Fibroblast of lung (primary cell): ENCODE measurements at places on chromosomes 5 and 9. TPM values are rescaled to one million over a fixed set of nuclear protein-coding genes. Genes with fewer than 3 reads are reported as not detected.

Gene LHX3
- total RNA-seq, result not detected in 2 replicates

Gene DENND4C
- 74.2 and 87.0 TPM in 2 replicates for total RNA-seq

Gene CCIN
- total RNA-seq, result 1.0 and 1.3 TPM in 2 replicates

Gene DPM2
- total RNA-seq, result 8.5 and 11.7 TPM in 2 replicates

Gene RASGEF1C
- total RNA-seq, result under 0.01 TPM in 2 replicates

Gene SMIM33
- not detected in 2 replicates for total RNA-seq

Gene GLDC
- 0.51 and 0.83 TPM in 2 replicates for total RNA-seq

Gene HSPA5
- 193 and 339 TPM in 2 replicates for total RNA-seq

Gene CNTNAP3
- total RNA-seq, result under 0.01 TPM in 1 of 2 replicates, not detected in the other

Gene DIMT1
- total RNA-seq, result 20.8 and 26.4 TPM in 2 replicates

Gene TAF1L
- total RNA-seq, result under 0.01 TPM in 2 replicates

Gene SREK1
- 52.4 and 94.5 TPM in 2 replicates for total RNA-seq

Gene CCL27
- total RNA-seq, result 0.26 TPM in 1 of 2 replicates, not detected in the other

Gene PLAC8L1
- total RNA-seq, result not detected in 2 replicates

Gene C5orf22
- total RNA-seq, result 17.2 and 20.0 TPM in 2 replicates

Gene GFRA3
- total RNA-seq, result not detected in 2 replicates

Gene ORM1
- total RNA-seq, result not detected in 2 replicates

Gene GABRA6
- total RNA-seq, result not detected in 2 replicates

Gene TIMD4
- not detected in 2 replicates for total RNA-seq

Gene ADAMTS13
- total RNA-seq, result 2.3 and 3.1 TPM in 2 replicates

Gene GTF2H2
- 13.1 and 20.8 TPM in 2 replicates for total RNA-seq

Gene DND1
- total RNA-seq, result under 0.01 and 0.33 TPM in 2 replicates

Gene NCS1
- total RNA-seq, result 37.5 and 52.0 TPM in 2 replicates

Gene PPIC
- total RNA-seq, result 65.7 and 70.1 TPM in 2 replicates

Gene AK8
- 0.17 and 0.26 TPM in 2 replicates for total RNA-seq

Gene CTNND2
- total RNA-seq, result not detected in 2 replicates

Gene HMHB1
- total RNA-seq, result not detected in 2 replicates

Gene CSF1R
- not detected in 2 replicates for total RNA-seq

Gene PCDHGA2
- 2.8 and 4.5 TPM in 2 replicates for total RNA-seq

Gene PCDHB9
- 0.26 and 0.99 TPM in 2 replicates for total RNA-seq

Gene PBX3
- 22.1 and 35.8 TPM in 2 replicates for total RNA-seq

Gene CCDC183
- 0.99 and 1.0 TPM in 2 replicates for total RNA-seq

Gene RNF183
- total RNA-seq, result not detected in 2 replicates

Gene CARTPT
- not detected in 2 replicates for total RNA-seq

Gene SLC34A3
- not detected in 2 replicates for total RNA-seq

Gene CHD1
- total RNA-seq, result 48.0 and 48.4 TPM in 2 replicates

Gene GCNT4
- total RNA-seq, result 1.8 and 3.6 TPM in 2 replicates

Gene FOXB2
- not detected in 2 replicates for total RNA-seq

Gene PCDHB7
- total RNA-seq, result 1.0 and 1.5 TPM in 2 replicates

Gene ABL1
- total RNA-seq, result 47.8 and 65.4 TPM in 2 replicates

Gene CSF2
- 0.51 and 0.66 TPM in 2 replicates for total RNA-seq

Gene BTNL3
- total RNA-seq, result not detected in 2 replicates

Gene NSG2
- total RNA-seq, result not detected in 2 replicates

Gene RAB24
- 22.1 and 25.9 TPM in 2 replicates for total RNA-seq

Gene NFIB
- total RNA-seq, result 36.3 and 56.0 TPM in 2 replicates

Gene LCN2
- not detected in 2 replicates for total RNA-seq

Gene TAF11L11
- not detected in 2 replicates for total RNA-seq
